ENCODE measurements at places on chromosomes 1 and 21. TPM values are rescaled to one million over a fixed set of nuclear protein-coding genes. Genes with fewer than 3 reads are reported as not detected.

- no peak for DNase-seq
Observed at GRCh38 chr1:228018125-228018398, 11.3 kb downstream of the WNT3A start.

DNA sequence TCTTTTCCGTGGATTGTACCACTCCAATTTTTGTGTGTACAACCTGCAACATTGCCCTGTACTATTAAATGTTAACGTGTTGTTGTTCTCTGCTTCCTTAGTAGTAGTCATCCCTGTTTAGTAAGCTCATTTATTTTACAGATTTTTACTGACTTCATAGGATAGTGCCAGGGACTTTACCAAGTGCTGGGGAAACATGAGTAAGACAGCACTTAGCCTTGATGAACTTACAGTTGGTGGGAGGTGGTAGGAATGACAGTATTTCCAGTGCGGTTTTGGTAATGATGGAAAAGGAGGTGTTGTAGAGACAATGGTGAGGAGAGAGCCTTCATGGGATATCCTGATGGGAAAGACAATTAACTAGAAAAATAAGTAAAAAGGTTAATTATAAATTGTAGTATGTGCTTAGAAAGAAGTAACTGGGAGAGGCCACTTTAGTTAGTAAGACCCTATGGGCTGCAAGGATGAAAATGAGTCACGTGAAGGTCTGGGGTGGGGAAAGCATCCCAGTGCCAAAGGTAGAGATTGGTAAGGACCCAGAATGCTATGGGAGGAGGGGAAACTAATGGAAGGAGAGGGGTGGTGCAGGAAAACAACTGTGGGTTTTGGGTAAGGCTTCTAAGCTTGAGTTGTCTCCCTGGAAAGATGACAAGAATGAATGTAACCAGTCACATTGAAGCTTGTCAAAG, 1.7 kb downstream of the RLF start:
- DNase-seq, result no peak

DNA sequence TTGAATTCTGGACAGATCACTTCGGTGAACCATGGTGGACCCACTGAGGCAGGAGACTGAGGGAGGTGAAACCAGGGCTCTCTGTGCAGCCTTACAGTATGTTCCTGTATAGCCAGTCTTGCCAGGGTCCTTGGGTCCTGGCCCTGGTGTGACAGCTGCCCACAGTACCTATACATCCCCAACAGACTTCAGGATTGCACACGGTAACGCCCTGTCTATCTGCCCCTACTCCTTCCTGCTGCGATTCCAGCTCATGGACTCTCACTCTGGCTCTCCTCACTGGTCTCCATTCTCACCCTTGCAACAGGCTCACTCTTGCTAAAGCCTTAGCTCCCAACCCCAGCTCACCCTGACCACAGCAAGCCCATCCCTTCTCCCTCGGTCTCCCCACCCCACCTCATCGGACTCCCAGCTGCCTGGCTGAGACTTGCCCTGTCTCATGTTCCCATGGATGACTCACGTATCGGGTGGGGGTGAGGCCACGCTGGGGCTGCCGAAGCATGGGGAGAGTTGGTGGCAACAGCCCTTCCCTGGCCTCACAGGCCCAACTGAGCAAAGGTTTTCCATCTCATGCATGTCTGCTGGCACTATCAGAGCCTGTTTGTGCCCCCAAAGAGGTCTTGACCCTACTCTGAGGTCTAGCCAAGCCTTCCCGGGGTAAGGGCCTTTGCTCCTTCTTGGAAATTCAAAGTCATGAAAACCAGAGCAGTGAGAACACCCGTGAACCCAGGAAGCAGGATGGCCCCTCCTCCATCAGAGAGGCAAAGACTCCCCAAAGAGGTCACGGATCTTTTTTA, 7.1 kb downstream of the PHLDA3 start:
- DNase-seq, result peak; percentile 82

GRCh38 chr1:239053279-239053678, 333.1 kb upstream of the CHRM3 start:
- DNase-seq, result no peak

DNA sequence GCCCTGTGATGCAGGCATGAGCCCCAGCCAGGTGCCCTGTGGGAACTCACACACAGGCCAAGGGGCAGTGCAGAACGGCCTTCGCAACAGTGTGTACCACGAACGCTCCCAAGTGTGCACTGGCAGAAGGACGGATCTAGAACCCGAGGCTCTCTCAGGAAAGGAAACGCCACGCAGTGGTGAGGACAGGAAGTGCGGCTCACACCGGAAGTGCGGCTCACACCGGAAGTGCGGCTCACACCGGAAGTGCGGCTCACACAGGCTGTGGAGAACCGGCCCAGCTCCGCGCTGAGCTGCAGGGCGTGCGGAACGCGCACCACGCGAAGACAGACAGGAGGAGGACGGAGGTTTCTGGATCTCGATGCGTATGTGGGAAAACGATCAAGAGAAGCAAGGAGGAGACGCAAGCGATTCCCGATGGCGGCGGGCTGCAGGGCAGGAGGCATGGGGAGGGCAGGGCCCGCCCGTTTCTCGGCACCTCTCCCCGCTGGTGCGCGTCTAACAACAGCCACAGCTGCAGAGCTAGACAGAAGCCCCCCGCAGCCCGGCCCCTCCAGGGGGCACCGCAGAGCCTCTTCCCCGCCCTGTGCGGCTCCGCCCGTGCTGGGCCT, 35.9 kb upstream of the TMEM52 start:
- DNase-seq, result no peak

Gene FBXO2
- total RNA-seq, result 0.58 TPM
